ENCODE measurements at places on chromosomes 1 and 21. TPM values are rescaled to one million over a fixed set of nuclear protein-coding genes. Genes with fewer than 3 reads are reported as not detected.

DNA sequence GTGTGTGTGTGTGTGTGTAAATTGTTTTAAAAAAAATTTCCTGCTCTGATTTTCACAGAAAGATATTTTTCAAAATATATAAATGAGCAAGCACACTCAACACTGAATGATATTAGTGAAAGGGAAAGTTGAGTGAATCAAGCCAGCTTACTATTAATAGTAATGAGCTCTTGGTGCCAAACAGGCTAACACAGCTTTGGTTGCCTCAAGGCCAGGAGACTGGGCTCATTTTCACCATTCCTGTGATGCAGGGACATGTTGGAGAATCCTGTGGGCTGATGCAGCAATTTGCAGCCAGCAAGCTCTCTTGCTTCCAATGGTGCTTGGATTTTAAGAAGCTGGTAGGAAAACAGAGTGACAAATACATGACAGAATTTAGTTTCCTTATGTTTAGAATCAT, 30.2 kb downstream of the PLA2G4A start:
- no peak for DNase-seq

GRCh38 chr1:146016891-146017290, 4.6 kb downstream of the HJV start:
- DNase-seq: no peak

- no peak for DNase-seq
Observed at GRCh38 chr1:204280099-204280961, 66.5 kb upstream of the GOLT1A start.

GRCh38 chr1:230858918-230859729, 9.2 kb downstream of the C1orf198 start:
- DNase-seq: no peak

DNA sequence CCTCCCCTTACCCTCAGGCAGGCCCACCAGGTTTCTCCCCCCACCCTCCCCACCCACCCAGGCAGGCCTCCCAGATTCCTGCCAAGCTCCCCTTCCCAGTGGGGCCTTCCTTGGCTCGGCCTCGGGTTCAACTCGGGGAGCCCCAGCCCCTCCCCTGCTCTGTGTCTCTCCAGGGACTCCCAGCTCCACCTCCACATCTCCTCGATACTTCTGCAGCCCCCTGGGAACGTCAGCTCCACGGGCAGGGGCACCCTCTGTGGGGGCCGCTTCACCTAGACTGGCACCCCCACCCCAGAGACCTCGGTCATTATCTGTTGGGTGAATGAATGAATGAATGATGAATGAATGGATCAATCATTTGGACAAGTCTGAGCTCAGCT, 775 bp downstream of the MMEL1 start:
- DNase-seq: no peak

GRCh38 chr1:204361341-204361771, 1.6 kb upstream of the PLEKHA6 start:
- no peak for DNase-seq

- DNase-seq: no peak
Observed at GRCh38 chr1:167663002-167663772, 33.2 kb downstream of the RCSD1 start.

DNA sequence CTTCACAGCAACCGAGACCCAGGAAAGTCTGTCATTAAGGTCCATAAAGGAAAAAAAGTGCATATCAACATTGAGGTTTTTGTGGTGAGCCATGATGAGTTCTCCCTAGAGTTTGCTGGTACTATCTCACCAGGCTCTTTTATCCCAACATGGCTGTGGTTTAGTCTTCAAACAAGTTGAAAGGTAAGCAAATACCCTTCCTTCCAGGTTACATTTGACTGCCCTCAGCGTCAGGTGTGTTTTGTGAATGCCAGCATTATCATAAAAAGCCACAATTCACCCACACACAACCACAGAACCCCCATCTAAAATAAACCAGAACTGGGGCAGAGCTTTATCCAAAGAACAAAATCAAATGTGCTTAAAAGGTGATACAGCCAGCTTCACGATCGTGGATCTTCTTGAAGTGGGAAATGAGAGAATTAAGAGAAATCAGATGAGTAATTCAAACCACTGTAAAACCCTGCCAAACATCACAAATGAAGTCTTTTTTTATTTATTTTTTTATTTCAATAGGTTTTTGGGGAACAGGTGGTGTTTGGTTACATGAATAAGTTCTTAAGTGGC, 64.7 kb downstream of the SETD4 start:
- DNase-seq: no peak

- DNase-seq: no peak
Observed at GRCh38 chr1:88877382-88877825, 14.0 kb downstream of the GTF2B start.

DNA sequence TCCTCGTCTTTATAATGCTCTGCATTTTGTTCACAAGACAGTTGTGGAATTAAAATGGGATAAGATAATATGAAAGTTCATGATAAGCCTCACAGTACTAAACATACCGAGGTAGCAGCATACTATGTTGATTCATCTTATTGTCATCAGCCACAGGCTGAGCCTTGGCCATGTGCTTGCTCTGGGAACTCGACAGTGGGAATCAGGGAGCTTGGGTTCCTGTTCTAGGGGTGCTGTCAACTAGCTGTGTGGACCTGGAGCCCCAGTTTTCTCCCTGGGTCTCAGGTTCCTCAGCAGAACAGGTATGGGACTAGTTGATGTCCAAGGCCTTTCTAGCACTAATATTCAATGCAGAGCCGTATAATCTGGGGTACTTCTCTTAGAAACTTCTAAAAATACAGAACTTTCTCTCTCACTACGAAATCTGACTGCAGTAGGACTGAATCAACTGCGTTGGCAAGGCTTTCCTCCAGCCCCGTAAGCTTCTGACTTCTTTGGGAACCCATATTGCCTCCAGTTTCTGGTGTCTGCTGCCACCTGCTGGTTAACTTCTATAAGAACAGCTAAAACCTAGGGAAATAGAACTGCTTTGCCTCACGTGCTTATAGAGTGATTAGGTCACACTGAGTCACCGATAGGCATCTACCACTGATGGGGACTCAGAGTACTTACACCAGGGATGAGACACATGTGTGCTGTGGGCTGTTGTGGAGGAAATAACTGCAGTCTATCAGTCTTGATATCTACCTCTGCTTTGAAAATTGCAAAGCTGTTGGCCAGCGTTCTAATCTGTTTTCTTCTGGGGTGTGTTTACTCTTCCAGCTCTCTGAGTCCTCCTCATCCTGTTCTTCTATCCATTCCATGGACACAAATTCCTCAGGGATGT, 110.9 kb downstream of the RGL1 start:
- DNase-seq: peak; percentile 51

DNA sequence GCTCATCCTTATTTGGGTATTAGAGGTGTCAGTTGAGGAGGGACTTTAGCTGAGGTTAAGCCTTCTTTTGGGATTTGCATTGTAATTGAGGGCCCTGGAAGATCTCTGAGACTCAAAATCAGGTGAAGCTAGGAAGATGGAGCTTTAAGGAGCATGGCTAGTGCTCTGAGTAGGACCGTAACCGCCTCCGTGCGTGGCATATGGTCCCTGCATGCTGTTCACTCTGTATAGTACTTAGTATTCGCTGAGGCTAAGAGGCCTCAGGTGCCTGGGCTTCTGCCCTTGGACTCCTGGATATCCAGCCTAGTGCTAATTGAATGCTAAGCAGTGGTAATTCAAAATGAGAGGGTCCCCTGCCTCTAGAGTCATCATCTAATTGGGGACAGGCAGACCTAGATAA, 22.5 kb downstream of the NSUN4 start:
- DNase-seq: no peak

DNA sequence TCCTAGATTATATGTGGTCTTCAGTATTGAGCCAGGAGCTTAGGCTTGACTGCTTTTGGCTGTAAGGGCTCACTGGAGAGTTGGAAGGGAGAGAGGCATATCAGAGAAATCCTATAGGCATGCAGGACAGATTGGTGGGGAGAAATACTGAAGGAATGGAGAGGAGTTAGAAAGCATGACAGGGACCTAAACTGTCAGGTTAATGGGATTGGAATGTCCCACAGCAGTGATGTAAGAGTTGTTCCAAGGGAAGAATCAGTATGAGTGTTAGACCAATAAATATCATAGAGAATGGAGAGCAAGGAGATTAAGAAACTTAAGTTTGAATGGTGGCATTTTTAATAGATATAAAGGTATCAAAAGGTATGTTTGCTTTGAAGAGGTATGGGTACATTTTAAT, 39.7 kb downstream of the SLC35A3 start:
- no peak for DNase-seq

- DNase-seq: no peak
Observed at GRCh38 chr1:228393268-228393701, 13.3 kb downstream of the TRIM11 start.

- DNase-seq: no peak
Observed at GRCh38 chr1:5968161-5968736, 24.0 kb downstream of the NPHP4 start.

- no peak for DNase-seq
Observed at GRCh38 chr1:9606948-9607347, 18.2 kb downstream of the TMEM201 start.

DNA sequence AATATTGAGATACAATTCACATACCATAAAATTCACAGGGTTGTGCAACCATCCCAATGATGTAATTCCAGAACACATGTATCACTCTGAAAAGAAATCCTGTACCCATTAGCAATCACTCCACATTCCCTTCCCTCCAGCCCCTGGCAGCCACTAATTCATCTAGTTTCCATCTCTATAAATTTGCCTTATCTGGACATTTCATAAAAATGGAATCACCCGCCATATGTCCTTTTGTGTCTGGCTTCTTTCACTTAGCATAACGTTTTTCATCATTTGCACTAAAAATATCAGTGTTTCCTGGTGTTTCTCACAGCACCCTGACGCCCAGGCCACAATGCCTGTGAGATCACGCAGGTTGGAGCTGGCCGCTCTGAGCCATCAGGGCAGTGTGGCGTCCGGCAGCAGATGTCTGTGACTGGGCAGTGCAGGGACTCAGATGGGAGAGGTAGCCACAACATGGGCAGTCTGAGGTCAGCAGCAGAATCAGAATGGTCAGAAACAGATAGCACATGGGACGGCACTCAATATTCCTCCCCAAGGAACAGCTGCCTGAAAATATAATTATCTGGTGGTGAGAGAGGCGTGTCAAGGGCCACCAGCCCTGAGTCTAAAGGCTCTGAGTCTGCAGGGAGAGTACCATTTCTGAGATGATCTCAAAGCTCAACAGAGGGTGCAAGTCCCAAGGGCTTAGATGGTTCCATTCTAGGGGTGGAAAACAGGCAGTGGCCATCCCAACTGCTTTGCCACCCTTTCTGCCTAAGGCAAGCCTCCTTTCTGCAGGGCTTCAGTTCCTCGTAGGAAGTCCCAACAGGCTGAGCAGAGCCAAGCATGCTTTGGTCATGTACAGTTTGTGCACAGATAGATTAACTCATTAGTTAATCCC, 129.4 kb upstream of the EDN2 start:
- peak; percentile 1 for DNase-seq

DNA sequence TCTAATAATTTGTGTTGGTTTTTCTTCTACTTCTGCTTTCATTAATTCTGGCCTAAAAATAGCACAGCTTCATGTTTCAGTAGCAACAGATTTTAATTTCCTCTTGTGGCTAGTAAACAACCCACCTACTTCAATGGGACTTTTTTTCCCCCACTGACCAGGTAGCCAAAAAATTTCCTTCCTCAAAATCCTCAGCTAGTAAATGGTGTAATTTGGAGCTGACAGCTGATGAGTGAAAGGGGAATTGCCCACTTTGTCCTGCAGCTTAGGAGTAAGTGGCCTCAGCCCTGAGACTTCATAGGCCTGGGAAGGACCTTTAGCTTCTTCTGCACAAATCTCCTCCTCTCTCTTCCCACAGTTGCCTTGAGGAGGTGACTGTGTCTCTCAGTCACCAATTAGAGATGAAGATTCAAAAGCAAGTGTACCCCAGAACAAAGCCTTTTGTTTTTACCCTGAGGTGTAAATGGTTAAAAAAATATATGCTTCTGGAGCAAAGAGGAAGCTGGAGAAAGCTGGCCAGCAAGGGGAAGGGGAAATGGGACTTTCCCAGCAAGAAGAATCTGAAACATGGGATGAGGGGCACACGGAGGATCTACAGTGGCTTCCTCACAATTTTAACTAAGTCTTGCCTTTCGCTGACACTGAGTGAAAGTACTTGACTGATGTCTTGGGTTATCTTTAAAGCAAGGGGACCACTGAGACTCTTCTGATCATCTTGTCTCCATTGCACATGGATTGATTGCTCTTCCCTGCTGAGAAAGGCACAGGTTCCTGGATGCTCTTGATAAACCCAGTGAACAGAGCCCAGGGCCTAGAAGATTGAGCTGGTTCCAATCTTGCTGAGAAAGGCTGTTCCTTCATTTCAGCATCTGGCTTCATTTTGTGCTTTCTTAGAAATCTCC, 35.8 kb upstream of the VCAM1 start:
- no peak for DNase-seq

GRCh38 chr1:114278911-114279310, 125.2 kb upstream of the SYT6 start:
- no peak for DNase-seq

GRCh38 chr1:184556665-184557064, 169.8 kb downstream of the C1orf21 start:
- no peak for DNase-seq

DNA sequence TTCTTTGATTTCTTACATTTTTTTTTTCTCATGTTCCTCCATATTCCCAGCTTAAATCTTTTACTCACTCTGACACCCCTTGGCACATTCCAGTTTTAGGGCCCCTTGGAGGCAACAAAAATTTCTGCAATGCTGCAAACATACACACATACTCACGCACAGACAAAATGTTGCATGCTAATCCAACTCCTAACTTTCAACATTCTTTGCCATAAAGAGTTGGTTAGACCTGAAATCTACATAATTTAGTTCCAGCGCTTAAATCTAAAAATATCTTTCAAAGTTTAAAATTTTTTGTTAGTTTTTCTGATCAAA, 103.9 kb downstream of the PTPN14 start:
- no peak for DNase-seq

DNA sequence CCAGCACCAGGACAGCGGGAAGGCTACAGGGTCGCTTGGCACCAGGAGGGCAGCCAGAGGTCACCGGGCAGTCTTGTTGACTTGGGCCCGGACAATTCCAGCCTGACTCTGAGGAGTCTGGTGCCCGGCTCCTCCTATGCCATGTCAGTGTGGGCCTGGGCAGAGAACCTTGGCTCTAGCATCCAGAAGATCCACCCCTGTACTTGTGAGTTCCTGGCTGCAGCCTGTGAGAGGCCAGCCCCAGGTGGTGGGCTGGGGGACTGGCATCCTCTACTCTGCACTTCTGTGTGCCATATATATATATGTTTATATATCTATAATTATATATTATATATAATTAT, 11.6 kb upstream of the PTPN7 start:
- DNase-seq: no peak

IRF6 gene
- 23.4 TPM for total RNA-seq

GBP7 gene
- total RNA-seq: not detected

S100A9 gene
- 0.95 TPM for total RNA-seq

PROX1 gene
- total RNA-seq: 73.9 TPM

TNFAIP8L2 gene
- not detected for total RNA-seq

FOXD3 gene
- total RNA-seq: not detected

ASAP3 gene
- 67.8 TPM for total RNA-seq

GART gene
- total RNA-seq: 105 TPM

TRIM67 gene
- total RNA-seq: 0.05 TPM

CDCA8 gene
- 20.6 TPM for total RNA-seq
